ENCODE measurements at places on chromosomes 3 and 15. TPM values are rescaled to one million over a fixed set of nuclear protein-coding genes. Genes with fewer than 3 reads are reported as not detected.

The ADGRG7 gene
- not detected for total RNA-seq

GRCh38 chr15:62357431-62357830 is 192.3 kb upstream of the C2CD4B start:
- H3K36me3 ChIP-seq = no peaks in the 10 kb centered on the region
- DNase-seq = no peak

GRCh38 chr15:100718075-100718980 is 115.9 kb downstream of the ASB7 start:
- peaks cover 9% of the 10 kb centered on the region for H3K4me1 ChIP-seq
- H3K36me3 ChIP-seq = no peaks in the 10 kb centered on the region
- no peak overlapping the region for H3K4me3 ChIP-seq
- H3K27me3 ChIP-seq = no peaks in the 10 kb centered on the region
- H3K27ac ChIP-seq = no peak overlapping the region

The TF gene
- total RNA-seq = 30.2 TPM

DNA sequence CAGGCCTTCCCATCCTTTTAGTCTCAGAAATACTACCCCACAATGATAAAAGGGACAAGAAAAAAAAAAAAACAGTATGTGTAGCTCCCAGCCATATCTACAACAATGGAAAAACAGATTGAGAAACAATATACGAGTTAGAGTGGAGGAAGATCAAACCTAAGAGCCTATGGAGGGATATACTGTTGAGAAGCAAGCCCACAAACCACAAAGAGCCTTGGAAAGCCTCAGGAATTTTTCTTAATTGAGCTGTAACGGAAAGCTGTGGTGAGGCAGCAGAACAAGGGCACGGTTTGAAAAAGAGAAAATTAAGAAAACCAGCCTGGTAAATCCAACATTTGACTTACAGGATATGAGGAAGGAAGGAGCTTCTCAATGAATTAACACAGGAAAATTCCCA is 21.4 kb downstream of the KPNA1 start:
- no peak overlapping the region for H3K4me3 ChIP-seq
- H3K4me1 ChIP-seq = no peaks in the 10 kb centered on the region
- H3K36me3 ChIP-seq = no peaks in the 10 kb centered on the region
- H3K27me3 ChIP-seq = no peaks in the 10 kb centered on the region
- no peak overlapping the region for H3K27ac ChIP-seq
- DNase-seq = no peak

GRCh38 chr3:125207949-125208568 is 4.5 kb downstream of the SLC12A8 start:
- H3K36me3 ChIP-seq = no peaks in the 10 kb centered on the region
- no peaks in the 10 kb centered on the region for H3K4me1 ChIP-seq
- no peak overlapping the region for H3K4me3 ChIP-seq
- no peak for DNase-seq

- DNase-seq = no peak
- H3K27me3 ChIP-seq = no peaks in the 10 kb centered on the region
- H3K27ac ChIP-seq = no peak overlapping the region
- no peaks in the 10 kb centered on the region for H3K36me3 ChIP-seq
- no peak overlapping the region for H3K4me3 ChIP-seq
- H3K4me1 ChIP-seq = peaks cover 21% of the 10 kb centered on the region
Measured at GRCh38 chr3:72280876-72281275, 495.9 kb upstream of the PROK2 start.

The GOLGA8J gene
- 0.20 TPM for total RNA-seq

The COL6A5 gene
- 7.4 TPM for total RNA-seq

The MESP2 gene
- total RNA-seq = 0.55 TPM

- no peaks in the 10 kb centered on the region for H3K36me3 ChIP-seq
- H3K27ac ChIP-seq = no peak overlapping the region
- H3K4me1 ChIP-seq = peaks cover 29% of the 10 kb centered on the region
- DNase-seq = no peak
Measured at GRCh38 chr3:16927485-16927884, 42.7 kb downstream of the PLCL2 start.

DNA sequence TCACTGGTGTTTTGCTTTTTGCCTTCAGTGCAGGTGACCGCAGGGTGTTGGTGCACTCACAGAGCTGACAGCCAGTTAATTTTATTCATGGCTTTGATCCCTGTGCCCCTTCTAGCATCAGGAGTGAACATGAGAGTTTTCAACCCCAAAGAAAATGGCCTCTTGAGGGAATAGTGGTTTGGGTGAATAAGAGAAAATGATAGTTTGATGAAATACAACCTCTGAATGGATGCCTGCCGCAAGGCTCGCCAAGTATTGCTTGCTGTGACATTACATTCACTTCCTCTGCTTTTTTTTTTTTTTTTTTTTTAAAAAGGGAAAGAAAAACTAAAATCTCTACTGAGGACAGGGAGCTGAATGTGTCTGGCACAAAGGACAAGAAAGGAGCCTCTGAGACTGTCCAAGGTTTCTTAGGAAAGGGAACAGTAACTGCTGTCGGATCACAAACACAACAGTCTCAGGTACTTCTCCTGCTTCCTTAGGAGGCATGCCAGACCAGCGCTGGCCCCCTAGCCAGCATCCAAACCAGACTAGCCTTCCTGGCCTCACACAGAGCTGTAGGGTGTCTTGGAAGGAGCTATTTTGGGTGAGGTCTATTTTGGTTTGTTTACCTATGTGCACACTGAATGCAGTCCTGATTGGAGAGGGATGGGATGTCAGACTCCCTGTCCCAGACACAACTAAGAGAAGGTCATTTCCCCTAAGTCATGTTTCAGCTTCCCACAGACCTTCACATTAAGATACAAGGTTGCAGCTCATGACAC is 29.0 kb downstream of the CCDC80 start:
- no peak overlapping the region for H3K4me3 ChIP-seq
- H3K27me3 ChIP-seq = no peaks in the 10 kb centered on the region
- H3K4me1 ChIP-seq = no peaks in the 10 kb centered on the region
- H3K27ac ChIP-seq = no peak overlapping the region
- no peak for DNase-seq

DNA sequence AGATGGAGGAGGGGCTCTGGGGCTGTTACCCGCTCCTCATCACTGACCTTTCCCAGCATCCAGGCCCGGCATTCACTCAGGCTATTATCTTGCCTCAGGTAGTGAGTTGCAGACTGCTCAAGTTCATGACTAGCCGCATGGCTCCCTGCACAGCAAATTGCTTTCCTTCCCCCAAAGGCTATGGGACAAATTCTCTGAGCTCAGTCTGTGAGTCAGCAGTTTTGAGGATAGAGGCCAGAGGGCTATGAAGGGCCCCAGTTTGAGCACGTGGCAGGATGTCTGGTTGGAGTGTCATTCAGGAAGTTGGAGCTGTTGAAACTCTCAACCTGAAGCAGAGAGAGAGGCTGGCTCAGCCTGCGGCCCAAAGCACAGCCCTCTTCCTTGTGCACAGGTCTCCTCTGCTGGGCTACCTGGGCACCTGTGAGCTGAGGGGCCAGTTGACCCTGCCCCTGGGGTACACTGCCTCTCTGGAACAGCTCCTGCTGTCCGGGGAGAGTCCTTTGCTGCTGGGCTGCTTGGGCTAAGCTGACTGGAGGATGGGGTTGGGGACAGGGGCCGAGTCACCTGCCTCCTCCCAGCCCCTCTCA is 7.9 kb downstream of the FAH start:
- H3K4me3 ChIP-seq = no peak overlapping the region
- no peaks in the 10 kb centered on the region for H3K27me3 ChIP-seq
- H3K36me3 ChIP-seq = peaks cover 20% of the 10 kb centered on the region
- peak; percentile 86 for DNase-seq
- H3K27ac ChIP-seq = no peak overlapping the region

DNA sequence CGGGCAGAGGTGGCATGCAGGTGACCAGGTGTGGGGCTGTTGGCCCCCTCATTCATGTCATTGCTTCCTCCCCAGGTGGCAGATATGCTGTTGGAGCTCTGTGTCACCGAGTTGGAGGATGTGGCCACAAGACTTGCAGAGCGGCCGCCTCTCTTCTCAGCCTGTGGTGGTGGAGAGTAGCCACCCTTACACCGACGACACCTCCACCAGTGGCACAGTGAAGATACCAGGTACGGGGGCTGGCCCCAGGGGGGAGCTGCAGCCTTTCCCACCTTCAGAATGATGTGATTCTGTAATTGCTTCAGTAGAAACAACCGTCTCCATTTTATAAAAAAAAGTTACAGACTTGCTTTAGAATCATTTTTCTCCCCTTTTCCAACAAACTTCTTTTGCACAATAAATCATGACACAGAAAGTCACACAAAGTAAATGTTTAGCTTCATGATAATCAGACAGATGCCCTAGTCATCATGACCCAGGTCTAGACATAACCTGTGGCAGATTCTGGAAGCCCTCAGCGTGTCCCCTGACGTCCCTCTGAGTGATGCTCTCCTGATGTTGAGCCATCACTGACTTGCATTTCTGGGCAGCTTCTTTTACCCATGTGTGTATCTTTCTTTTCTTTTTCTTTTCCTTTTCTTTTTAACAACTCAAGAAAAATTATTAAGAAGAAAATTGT is 76.0 kb upstream of the FAN1 start:
- no peaks in the 10 kb centered on the region for H3K27me3 ChIP-seq
- H3K36me3 ChIP-seq = no peaks in the 10 kb centered on the region
- no peak for DNase-seq
- H3K4me1 ChIP-seq = no peaks in the 10 kb centered on the region

The RPL15 gene
- 1,285 TPM for total RNA-seq

- DNase-seq = no peak
- no peak overlapping the region for H3K4me3 ChIP-seq
- no peak overlapping the region for H3K27ac ChIP-seq
- H3K36me3 ChIP-seq = no peaks in the 10 kb centered on the region
- H3K27me3 ChIP-seq = peaks cover 7% of the 10 kb centered on the region
- no peaks in the 10 kb centered on the region for H3K4me1 ChIP-seq
Measured at GRCh38 chr3:44521721-44522120, 33.3 kb upstream of the ZKSCAN7 start.
